ENCODE measurements at places on chromosomes 2 and 18. TPM values are rescaled to one million over a fixed set of nuclear protein-coding genes. Genes with fewer than 3 reads are reported as not detected.

- no peaks in the 10 kb centered on the region for H3K4me1 ChIP-seq
- no peak for DNase-seq
- no peaks in the 10 kb centered on the region for H3K36me3 ChIP-seq
- H3K27me3 ChIP-seq, result peaks cover 2% of the 10 kb centered on the region
- no peak overlapping the region for H3K4me3 ChIP-seq
Observed at GRCh38 chr18:36650266-36650665, 178.5 kb downstream of the TPGS2 start.

DNA sequence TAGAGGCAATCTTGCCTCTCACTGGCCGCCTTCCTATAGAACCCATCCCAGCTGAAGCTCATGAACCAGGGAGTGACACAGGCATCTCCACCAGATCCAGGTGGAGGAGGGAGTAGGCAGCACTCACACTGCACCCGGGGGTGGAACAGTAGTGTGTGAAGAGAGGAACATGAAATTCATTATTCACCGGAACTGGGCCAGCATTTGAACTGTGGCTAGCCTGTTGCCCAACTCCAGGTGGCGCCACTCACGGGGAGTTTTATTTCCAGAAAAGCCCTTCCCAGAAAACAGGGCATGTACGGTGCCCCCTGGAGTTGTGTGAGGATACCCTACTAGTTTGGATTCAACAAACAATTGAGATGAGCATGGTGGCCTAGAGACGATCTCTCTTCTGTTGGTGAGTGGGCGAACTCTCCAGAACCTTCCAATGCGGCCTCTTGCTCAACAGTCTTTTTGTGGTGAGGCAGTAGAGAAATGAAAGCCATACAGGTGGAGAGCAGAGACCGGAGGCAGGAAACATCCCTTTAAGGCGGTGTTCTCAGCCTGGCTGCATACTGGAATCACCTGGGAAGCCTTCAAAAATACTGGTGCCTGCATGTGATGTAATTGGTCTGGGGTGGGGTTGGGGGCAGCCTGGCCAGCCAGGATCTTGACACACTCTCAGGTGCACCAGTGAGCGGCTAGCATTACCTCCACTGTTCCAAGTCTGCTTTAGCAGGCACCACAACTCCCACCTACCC is 73.5 kb upstream of the NEDD4L start:
- peaks cover 2% of the 10 kb centered on the region for H3K36me3 ChIP-seq
- DNase-seq, result no peak
- peaks cover 35% of the 10 kb centered on the region for H3K27me3 ChIP-seq
- no peak overlapping the region for H3K4me3 ChIP-seq

GRCh38 chr2:185137700-185138099 is 539.4 kb downstream of the ZNF804A start:
- no peak overlapping the region for H3K4me3 ChIP-seq
- H3K27ac ChIP-seq, result no peak overlapping the region
- H3K27me3 ChIP-seq, result no peaks in the 10 kb centered on the region
- H3K4me1 ChIP-seq, result no peaks in the 10 kb centered on the region
- no peak for DNase-seq

DNA sequence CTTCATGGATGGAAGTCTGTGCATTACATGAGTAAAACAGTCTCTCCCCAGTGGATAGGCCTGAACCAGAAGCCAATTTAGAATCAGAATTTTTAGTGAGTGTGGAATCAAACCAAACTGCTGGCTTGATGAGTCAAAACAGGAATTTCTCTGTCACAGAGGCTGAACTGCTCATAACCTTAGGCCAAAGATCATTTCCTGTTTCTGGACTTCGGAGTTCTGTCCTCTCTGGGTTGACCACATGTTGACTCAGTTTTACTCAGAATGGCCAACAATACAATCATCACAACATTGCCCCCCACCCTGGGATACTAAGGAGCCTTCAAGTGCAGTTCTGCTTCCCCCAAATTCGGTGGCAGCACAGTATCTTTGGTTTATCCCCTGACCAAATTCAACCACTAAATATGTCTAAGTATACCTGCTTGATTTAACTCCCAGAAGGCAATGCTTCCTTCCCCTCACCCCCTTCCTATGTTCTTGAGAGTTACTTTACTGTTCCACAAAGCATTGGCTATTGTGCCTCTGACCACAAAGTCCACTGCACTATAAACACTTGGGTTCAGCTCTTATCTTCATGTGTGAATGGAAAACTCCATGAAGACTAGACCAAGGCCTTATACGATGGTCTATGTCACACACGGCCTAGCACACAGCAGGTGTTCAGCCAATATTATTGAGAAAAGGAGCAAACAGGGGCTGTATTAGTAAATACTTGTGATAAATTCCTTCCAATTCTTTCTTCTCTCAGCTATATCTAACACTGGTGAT is 67.8 kb downstream of the NXPH2 start:
- no peak for DNase-seq
- H3K4me1 ChIP-seq, result peaks cover 2% of the 10 kb centered on the region
- no peaks in the 10 kb centered on the region for H3K36me3 ChIP-seq
- no peak overlapping the region for H3K27ac ChIP-seq
- no peak overlapping the region for H3K4me3 ChIP-seq
- peaks cover 2% of the 10 kb centered on the region for H3K27me3 ChIP-seq

SLC5A7 gene
- not detected for total RNA-seq

- H3K27ac ChIP-seq, result no peak overlapping the region
- no peak overlapping the region for H3K4me3 ChIP-seq
- H3K4me1 ChIP-seq, result peaks cover 2% of the 10 kb centered on the region
- H3K27me3 ChIP-seq, result no peaks in the 10 kb centered on the region
Observed at GRCh38 chr2:117057016-117057415, 757.5 kb upstream of the DDX18 start.

IL1F10 gene
- not detected for total RNA-seq

All from activated naive CD8-positive, alpha-beta T cell treated with anti-CD3 and anti-CD28 coated beads, Interleukin-2, amount 10 ng/mL, durations not matched to agents 7 days and 5 days (primary cell).